T47D (cell line): ENCODE measurements at places on chromosomes 16 and 17.

- DNase-seq = peak; percentile 54
These were observed 631 bp downstream of the NXPH3 start for GRCh38 chr17:49576088-49576916.

GRCh38 chr16:75074920-75075687 is 41.5 kb downstream of the LDHD start:
- no peak for DNase-seq

DNA sequence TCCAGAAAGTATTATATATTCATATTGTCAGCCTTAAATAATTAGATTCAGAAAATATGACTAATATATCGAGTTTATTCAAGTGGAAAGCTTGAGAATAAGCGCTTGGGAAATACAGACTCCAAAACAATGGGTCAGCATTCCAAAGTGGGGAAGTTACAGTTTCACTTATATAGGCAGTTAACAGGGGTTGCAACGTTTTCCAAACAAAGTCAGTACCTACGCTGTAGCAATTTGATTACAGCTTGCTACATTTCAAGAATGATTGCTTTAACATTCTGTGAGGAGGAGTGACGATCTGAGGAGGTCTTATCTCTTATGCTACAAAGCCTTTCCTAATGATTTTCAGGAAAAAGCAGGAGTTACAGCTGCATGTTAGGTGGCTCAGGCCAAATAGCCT is 34.2 kb upstream of the HS3ST3A1 start:
- no peak for DNase-seq

- no peak for DNase-seq
These were observed 20.3 kb downstream of the GPR142 start for GRCh38 chr17:74387365-74388218.

GRCh38 chr16:24983561-24983960 is 31.6 kb downstream of the ARHGAP17 start:
- DNase-seq = no peak

DNA sequence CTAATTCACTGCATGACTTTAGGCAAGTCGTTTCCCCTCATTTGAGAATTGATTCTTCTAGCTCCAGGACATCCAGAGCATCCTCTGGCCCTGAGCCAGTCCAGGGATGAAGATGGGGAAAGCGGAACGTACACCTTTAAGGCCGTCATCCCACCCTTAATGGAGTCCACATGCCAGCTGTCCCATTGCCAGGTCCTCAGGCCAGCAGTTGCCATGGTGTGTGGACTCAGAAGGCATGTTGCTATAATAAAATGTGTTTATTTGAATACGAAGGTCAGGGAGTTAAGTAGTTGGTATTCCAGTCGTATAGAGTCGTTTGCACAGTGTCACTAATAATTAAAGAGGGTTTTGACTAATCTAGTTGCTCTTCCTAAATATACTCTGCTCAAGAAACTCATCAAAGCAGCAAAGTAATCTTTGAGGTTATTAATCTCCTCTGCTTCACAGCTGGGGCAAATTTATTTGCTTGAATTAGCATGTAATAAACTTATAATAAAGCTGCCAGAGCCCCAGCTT is 30.4 kb downstream of the CCDC182 start:
- peak; percentile 44 for DNase-seq

DNA sequence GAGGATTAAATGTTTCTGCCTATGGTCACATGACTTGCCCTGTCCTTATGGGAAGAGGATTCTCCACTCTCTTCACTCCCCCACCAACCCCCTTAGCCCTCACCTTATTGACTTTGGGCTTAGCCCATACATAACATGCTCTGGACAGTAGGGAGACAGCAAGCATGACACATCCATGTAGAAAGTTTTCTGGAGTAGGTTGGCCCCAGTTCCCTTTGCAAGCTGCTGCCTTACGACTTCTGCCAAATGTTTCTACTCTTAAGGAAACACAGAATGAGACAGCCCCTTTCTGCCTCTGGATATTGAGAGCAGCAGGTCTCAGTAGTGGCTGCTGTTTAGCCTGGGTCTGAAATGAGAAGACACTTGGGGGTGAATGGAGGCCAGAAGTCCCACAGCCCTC is 282.2 kb downstream of the MAP2K6 start:
- DNase-seq = no peak

- no peak for DNase-seq
These were observed 26.3 kb downstream of the MARCHF10 start for GRCh38 chr17:62781831-62782251.

- no peak for DNase-seq
These were observed 3.9 kb downstream of the PAQR4 start for GRCh38 chr16:2973093-2973492.
